ENCODE measurements at places on chromosomes 2 and 18.

DNA sequence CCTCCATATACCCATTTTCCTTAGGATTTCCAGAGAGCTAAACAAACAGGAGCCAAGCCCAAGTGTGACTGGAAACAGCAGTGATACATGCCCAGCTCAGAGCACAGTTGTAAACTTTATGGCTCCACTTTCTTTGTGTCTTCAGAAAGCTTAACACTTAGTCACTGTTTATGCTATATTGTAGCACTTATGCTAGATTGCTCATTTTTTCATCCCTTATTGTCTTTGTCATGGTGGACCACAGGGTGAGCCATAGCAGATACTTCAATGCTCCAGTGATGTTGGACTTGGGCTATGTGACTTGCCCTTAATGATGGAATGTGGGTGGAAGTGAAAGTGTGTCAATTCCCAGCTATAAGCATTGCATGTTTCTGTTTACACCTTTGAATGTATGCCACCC is 401.6 kb downstream of the METTL4 start:
- ATAC-seq: no peak

- no peak for ATAC-seq
Observed at GRCh38 chr2:167345559-167345958, 457.3 kb downstream of the XIRP2 start.

DNA sequence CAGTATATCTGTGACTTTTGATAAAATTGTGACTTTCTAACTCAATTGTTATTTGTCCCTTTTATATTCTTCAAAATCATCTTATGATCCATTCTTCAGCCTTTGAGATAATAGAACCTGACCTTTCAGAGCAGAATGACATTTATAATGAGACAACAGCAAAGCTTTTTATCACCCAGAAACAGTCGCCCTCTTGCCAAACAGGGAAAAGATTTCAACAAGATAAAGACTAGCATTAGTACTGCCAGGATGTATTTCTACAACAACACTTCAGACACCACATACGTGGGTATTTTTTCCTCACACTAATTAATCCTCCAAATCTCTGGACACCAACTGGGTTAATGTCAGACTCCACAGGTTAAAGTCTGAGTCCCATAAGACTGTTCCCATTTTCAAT is 249.0 kb downstream of the ZNF804A start:
- no peak for ATAC-seq

DNA sequence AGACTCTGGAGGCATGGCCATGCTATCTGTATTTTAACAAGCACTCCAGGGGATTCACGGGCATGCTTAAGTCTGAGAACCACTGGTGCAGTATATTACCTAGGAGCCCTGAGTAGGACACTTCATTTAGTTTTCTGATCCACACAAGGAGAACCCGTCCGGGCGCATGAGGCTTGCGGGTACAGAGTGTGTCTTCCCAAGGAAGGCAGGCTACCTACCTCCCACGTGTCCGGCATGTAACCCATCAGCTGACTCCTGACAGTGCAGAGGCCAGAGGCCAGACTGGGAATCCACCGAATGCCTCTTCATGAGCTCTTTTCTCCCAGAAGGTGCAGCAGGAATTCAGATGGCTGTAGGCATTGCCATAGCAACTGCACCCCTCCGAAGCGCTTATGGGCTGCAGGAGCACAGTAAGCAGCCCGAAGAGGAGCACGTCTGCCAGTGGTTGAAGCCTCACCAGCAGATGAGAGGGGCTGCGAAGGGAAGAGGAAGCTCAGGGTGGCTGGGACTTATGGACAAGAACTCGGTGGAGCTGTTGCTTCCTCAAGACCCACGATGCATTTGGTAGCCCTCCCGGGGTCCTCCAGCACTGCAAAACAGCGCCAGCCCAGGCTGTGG is 33.8 kb upstream of the DNMT3A start:
- no peak for ATAC-seq

GRCh38 chr18:22914633-22915032 is 18.5 kb upstream of the RBBP8 start:
- no peak for ATAC-seq

DNA sequence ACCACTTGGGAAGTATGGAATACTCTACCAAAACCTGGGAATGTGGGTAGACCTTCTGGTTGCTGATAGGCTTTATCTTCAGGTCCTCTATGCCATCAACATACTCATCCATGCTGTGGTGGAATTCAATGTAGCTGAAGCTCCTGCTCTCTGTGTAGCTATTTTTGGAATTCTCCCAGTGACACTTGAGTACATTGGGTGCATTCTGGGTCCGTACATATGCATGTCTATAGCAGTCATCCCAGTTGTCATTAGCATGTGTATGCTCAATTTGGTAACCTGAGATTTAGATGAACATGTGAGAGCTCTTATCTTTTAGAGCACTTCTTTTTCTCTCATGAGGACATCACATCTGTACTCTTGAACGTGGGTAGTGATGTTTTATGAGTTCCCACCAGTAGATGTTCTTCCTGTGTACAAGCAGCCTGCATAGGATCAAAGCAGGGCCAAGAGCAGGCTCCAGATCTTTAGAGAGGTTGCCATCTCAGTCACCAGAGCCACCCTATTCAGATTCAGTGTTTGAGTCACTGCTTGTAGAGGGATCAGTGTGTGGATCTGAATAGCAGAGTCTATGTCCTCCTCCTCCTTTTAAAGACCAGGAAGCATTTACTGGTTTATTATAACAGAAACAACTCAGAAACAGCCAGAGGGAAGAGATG is 65.9 kb downstream of the MGAT5 start:
- ATAC-seq: no peak

DNA sequence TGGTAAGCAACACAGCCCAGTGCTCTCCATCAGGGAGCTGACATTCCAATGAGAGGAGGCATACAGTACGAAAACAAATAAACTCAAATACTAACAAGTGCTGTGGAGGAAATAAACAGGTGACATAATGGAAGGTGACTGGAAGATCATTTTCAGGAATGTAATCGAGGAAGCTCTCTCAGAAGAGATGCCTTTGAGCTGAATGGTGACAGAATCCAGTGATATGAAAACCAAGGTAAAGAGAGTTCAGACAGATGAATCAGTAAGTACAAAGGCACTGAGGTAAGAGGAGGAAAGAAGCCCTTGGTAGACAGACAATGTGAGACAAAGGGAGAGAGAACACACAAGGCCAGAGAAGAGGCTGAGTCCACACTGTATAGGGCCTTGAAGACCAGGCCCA is 252.1 kb downstream of the LRATD1 start:
- ATAC-seq: no peak

GRCh38 chr2:46461709-46462171 is 17.6 kb upstream of the TMEM247 start:
- ATAC-seq: peak; percentile 15

GRCh38 chr18:48540251-48541025 is 1.6 kb downstream of the CTIF start:
- peak; percentile 43 for ATAC-seq

DNA sequence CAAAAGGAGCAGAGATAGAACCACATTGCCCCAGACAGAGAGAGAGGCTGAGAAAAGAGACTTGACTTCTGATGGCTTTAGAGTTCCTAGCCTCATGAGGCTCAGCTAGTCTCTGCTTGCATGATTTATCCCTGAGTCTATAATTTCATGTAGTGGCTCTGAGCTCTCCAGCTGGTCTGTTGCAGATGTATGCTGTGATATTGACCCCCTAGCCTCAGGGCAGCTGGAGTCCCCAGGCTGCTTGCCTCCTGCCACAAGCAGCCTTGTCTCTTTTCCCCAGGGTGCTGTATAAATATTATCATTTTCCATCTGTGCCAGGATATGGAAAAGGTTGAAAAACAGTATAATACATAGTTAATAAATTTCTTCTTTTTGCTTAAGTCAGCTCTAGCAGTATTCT is 467.6 kb upstream of the CWC22 start:
- no peak for ATAC-seq

All from activated CD4-positive, CD25-positive, alpha-beta regulatory T cell treated with anti-CD3 and anti-CD28 coated beads, Interleukin-2, amount 50 U/mL, for 24 hours (primary cell).